ENCODE measurements at places on chromosomes 6 and 20.
A peak's percentile ranks its signal among the peaks of the same experiment; 100 is the strongest.

- no peaks in the 10 kb centered on the region for H3K4me1 ChIP-seq
- no peak for DNase-seq
- no peak overlapping the region for H3K4me3 ChIP-seq
- no peak overlapping the region for H3K27ac ChIP-seq
Measured at GRCh38 chr6:108247965-108248536, 12.8 kb downstream of the SNX3 start.

GRCh38 chr20:24781418-24781980 lies 167.6 kb upstream of the CST7 start:
- no peaks in the 10 kb centered on the region for H3K36me3 ChIP-seq
- no peaks in the 10 kb centered on the region for H3K27me3 ChIP-seq
- peak; percentile 59 for DNase-seq
- H3K4me3 ChIP-seq, result no peak overlapping the region

- H3K36me3 ChIP-seq, result no peaks in the 10 kb centered on the region
- no peak overlapping the region for H3K4me3 ChIP-seq
- H3K27ac ChIP-seq, result no peak overlapping the region
- DNase-seq, result no peak
Measured at GRCh38 chr20:11394145-11394833, 523.4 kb upstream of the BTBD3 start.

DNA sequence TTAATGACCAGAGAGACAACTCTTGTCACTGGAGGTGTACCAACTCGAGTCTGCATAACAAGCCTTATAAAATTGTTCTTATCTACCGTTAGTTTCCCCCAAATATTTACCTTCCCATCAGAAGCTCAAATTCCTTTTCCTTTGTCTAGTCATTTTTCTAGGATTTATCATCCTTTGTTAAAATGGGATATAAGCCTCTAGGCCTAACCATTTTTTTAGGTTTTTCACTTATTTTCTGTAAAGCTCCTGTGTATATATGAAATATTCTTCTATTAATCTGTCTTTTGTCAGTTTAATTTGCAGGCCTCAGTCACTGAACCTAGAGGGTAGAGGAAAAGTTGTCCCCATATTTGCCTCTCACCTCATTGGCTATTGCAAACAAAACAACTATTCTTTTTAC lies 99.6 kb upstream of the TNFAIP3 start:
- no peak overlapping the region for H3K27ac ChIP-seq
- H3K27me3 ChIP-seq, result no peaks in the 10 kb centered on the region
- no peaks in the 10 kb centered on the region for H3K36me3 ChIP-seq
- no peak overlapping the region for H3K4me3 ChIP-seq
- H3K4me1 ChIP-seq, result no peaks in the 10 kb centered on the region
- DNase-seq, result no peak

DNA sequence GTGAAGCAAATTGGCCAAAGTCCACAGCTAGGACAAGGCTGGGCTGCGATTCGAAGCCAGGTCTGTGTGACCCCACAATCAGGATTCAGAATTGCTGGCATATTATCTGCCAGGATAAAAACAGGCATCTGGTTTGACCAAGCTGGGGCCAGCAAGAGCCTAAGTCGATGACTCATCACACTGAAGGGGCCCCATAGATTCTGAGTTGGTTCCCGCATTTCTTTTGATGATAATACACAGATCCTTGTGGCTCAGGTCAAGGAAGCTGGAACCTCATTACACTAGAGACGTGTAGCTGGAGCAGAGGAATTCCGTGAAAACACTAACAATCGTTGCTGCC lies 6.5 kb downstream of the KCNB1 start:
- no peak for DNase-seq
- H3K27ac ChIP-seq, result no peak overlapping the region
- H3K27me3 ChIP-seq, result no peaks in the 10 kb centered on the region
- no peaks in the 10 kb centered on the region for H3K4me1 ChIP-seq
- no peaks in the 10 kb centered on the region for H3K36me3 ChIP-seq
- no peak overlapping the region for H3K4me3 ChIP-seq

GRCh38 chr6:35359744-35360348 lies 17.5 kb downstream of the PPARD start:
- H3K27ac ChIP-seq, result peak overlapping the region; percentile 61
- no peak for DNase-seq
- peaks cover 2% of the 10 kb centered on the region for H3K36me3 ChIP-seq
- H3K4me3 ChIP-seq, result no peak overlapping the region
- H3K27me3 ChIP-seq, result no peaks in the 10 kb centered on the region

- DNase-seq, result no peak
- no peaks in the 10 kb centered on the region for H3K27me3 ChIP-seq
- no peaks in the 10 kb centered on the region for H3K36me3 ChIP-seq
- no peak overlapping the region for H3K27ac ChIP-seq
- H3K4me1 ChIP-seq, result no peaks in the 10 kb centered on the region
Measured at GRCh38 chr6:5529015-5529414, 267.7 kb downstream of the FARS2 start.
